Fibroblast of villous mesenchyme (primary cell): ENCODE measurements at places on chromosomes 6 and 20. TPM values are rescaled to one million over a fixed set of nuclear protein-coding genes. Genes with fewer than 3 reads are reported as not detected.

GRCh38 chr6:15872241-15873103 is 209.6 kb upstream of the DTNBP1 start:
- DNase-seq = peak; percentile 94

DNA sequence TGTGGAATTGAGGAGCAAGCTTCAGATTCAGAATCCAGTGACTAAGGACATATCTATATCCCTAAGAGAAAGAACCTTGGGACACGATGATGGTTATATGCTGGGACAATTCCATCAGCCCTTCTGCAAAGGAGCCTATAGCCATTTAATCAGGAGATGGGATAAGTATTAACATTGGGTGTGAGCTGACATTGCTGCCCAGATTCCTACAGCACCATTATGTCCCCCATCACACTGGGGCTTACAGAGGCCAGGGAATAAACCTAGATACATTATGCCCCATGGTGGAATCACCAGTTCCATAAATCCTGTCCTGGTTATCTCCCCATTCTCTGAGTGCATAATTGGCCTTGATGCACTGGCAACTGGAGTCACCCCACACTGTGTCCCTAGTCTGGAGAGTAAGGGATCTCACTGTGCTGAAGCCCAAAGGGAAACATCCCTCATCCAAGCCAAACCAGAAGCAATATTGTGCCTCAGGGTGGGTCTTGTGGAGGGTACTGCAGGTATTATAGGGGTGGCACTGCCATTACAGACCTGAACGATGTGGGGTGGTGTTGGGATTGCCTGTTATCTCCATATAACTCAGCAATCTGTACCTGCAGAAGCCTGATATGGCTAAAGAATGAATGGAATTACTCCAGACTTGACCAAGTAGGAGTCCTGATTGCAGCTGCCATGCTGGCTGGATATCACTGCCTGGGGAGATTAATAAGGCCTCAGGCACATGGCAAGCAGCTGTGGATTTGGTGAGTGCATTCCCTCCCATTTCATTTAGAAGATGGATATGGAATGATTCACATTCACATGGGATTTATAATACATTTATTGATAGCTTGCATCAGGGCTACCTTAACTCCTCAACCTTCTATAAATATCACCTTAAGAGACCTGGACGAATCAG is 5.0 kb downstream of the HLA-A start:
- DNase-seq = no peak

DNA sequence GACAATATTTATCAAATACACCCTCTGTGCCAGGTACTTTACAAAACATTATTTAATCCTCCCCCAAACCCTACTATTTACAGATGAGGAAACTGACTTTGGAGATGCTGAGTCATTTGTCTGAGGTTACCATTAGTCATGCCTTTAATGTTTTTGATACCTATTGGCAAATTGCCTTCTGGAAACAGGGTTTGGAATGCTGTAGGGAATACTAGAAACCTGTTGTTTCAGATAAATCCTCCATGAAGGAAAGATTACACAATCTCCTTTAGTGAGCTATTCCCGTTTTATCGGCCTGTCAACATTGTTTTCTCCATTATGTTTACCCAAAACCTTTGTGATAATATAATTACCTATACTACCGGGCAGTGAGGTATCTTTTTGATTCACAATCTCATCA is 93.6 kb upstream of the ADGRF1 start:
- DNase-seq = peak; percentile 93

- no peak for DNase-seq
Measured at GRCh38 chr6:13005994-13006393, 289.4 kb downstream of the PHACTR1 start.

HCRTR2 gene
- not detected in 2 replicates for total RNA-seq

GRCh38 chr20:50165684-50166554 is 12.4 kb upstream of the PEDS1 start:
- DNase-seq = peak; percentile 100

FAM162B gene
- total RNA-seq = 3.9 and 10.3 TPM in 2 replicates
